ENCODE measurements at places on chromosomes 4 and X.
A peak's percentile ranks its signal among the peaks of the same experiment; 100 is the strongest.

DNA sequence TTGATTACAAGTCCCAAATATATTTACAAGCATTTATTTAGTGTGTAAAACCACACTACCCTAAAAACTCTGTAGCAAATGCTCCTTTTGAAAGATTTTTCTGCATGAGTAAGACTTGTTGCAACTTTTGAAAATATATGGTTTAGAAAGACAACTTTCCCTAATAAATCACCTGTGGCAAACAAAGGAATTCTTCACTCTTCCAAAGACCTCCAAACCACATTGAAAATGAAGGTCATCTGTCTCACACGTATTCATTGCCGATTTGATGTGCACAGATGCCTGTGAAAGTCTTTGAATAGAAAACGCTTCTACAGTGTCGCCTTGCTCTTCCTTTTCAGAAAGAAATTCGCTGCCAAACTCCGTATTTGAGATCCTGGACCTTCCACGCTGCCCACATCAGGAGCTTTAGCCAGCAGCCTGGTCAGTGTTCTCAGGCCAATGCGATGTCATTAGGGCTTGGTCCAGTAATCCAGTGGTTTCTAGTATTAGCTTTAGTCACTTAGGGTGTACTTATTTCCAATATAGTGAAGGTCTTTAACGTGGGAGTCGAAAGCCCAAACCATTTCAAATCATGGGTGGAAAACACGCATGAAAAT, 22.2 kb downstream of the SPINK2 start:
- no peak for DNase-seq

GRCh38 chr4:89538886-89539285, 231.3 kb upstream of the GPRIN3 start:
- no peak for DNase-seq

- no peak for DNase-seq
Measured at GRCh38 chr4:79353075-79353474, 27.2 kb upstream of the NAA11 start.

DNA sequence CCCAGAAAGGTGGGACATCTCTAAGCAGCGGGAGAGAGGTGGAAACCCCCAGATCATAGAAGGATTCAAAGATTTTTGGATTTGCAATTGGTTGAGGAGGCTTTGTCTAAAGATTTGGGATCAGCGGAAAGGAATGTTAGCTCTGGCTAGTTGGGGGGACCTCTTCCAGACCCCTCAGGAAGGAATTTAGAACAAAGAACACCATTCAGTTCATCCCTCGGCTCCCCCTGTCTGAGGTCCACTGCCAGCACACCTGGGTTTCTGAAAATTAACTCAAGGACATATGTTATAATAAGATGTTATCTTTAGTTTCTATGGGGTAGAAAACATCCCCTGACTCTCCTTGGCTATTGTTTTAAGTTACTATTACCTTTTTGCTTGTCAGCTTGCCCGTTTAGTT, 163.6 kb downstream of the CEP135 start:
- DNase-seq, result no peak

DNA sequence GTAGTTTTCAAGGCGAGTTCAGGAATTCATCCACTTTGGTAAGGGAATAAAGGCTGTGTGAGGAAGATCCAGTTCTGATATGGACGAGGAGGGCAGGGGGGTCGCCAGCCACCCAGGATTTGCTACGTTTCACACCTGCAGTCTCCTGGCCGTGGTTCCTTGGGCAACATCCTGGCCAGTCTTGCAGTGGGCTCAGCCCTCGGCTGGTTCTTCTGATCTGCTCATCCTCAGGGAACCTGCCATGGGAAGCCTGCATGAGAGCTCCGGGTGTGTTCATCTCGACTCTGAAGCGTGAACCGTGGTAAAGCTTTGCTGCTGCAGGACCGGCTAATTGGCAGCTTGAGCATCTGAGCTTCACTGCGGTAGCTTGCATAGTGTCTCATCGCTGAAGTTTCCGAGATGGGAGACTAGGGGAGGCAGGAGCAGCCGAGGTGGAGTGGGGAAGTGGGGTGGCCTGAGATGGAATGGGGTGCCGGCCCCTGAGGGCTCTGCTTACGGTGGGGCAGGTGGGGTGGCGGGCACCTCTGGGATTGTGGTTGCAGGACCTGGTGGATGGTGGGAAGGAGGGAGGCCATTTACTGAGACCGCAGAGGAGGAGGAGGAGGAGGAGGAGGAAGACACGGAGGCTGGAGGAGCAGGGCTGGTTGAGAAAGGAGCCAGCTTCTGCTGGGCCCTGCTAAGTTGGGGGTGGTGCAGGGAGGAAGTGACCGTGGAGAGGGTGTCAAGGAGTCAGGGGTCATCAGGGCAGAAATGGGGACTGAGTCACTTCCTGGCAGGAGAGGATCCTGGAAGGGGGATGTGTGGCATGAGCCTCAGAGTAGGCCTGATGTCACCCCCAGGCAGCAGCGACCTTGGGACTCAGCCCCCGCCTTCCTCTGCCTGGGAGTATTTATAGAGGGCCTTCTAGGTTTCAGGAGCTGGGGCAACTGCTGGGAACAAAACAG, 213.1 kb upstream of the PSAPL1 start:
- DNase-seq, result peak; percentile 8
